ENCODE measurements at places on chromosomes 6 and 20.
A peak's percentile ranks its signal among the peaks of the same experiment; 100 is the strongest.

- DNase-seq, result peak; percentile 1
These were observed 635 bp downstream of the SLC35B3 start for GRCh38 chr6:8434727-8435092.

GRCh38 chr6:158666628-158667359 is 16.9 kb downstream of the SYTL3 start:
- peak; percentile 97 for DNase-seq

GRCh38 chr20:44973053-44973452 is 6.7 kb downstream of the STK4 start:
- DNase-seq, result peak; percentile 42

- no peak for DNase-seq
These were observed 22.4 kb upstream of the CST1 start for GRCh38 chr20:23773127-23773526.

DNA sequence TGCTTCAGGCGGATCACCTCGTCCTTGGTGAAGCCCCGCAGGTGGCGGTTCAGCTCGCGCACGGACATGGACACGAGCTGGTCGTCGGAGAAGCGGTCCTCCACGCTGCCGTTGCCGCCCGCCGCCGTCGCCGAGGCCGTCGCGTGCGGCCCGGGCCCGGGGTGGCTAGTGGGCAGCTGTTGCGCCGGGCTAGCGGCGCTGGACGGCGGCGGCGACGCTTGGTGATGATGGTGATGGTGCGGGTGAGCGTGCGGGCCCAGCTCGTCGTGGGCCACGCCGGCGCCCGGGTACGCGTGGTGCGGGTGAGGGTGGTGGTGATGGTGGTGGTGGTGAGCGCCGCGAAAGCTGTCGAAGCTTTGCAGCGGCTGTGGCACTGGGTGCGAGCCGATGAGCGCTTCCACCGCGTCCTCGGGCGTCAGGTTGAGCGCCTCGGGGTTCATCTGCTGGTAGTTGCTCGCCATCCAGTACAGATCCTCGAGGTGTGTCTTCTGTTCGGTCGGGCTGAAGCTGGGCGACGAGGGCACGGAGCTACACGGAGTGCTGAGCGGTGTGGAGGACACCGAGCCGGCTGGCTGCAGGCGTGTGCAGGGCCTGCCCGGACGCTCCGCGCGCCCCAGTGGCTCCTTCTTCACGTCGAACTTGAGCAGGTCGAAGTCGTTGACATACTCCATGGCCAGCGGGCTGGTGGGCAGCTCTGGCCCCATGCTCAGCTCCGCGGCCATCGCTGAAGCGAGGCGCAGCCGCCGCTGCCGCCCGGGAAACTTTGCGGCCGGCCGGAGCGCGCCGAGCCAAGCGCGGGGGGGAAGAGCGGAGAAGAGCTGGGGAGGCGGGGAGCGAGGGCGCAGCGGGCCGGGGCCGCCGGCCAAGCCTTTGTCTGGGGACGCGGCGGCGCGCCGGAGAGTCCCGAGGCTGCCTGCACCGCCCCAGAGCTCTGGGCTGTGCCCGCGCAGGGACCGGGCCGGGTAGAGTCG is 622 bp downstream of the MAFB start:
- DNase-seq, result no peak

GRCh38 chr20:48807586-48808381 is 20.0 kb downstream of the PREX1 start:
- DNase-seq, result no peak

DNA sequence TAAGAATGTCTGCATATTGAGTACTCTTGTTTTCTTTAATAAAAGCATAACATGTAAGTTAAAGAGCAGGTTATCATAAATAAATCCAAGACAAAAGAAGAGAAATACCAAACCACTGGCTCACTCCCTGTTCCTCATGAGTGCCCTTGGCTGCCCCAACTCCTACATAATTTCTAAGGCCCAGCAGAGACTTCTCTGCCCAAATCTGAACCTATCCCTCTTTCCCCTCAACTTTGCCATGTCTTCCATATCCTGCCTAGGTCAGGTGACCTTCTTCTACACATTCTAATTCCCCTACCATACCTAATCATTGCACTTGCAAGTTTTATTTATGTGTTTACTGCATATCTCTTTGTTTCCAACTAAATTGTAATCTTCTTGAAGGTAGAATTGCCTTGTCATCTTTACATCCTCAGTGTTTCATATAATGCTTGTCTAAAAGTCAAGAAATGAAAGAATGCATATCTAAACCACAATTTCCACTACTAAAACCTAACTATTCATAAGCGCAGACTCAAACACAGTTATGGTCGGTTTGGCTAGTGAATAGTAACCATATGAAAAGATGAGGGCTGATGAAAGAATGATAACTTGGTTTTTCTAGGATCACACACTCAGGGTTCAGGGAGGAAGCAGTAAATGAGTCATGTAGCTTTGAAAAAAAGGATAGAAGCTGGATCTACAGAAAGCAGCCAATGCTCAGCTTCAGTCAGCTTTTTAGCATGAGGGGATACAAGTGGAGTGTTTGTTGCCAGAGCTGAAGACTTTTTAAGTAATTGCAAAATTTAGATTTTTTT is 53.3 kb upstream of the EYA4 start:
- peak; percentile 36 for DNase-seq

GRCh38 chr20:7696311-7696710 is 243.9 kb downstream of the HAO1 start:
- DNase-seq, result peak; percentile 17

DNA sequence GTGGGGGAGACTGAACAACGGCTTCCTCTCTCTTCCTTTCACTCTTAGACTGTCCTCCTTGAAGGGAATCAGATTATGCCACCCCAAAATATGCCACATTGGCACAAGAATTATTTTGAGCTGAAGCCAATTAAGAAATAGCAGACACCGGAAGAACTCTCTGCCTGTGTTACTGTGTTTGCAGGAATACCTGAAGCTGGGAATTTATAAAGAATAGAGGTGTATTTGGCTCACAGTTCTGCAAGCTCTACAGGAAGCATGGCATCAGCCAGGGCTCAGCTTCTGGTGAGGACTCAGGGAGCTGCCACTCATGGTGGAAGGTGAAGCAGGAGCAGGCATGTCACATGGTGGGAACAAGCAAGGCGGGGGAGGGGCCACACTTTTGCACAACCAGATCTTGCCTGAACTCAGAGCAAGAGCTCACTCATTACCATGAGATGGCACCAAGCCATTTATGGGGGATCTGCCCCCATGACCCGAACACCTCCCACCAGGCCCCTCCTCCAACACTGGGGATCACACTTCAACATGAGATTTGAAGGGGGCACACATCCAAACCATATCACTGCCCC is 46.0 kb downstream of the PCNA start:
- no peak for DNase-seq

DNA sequence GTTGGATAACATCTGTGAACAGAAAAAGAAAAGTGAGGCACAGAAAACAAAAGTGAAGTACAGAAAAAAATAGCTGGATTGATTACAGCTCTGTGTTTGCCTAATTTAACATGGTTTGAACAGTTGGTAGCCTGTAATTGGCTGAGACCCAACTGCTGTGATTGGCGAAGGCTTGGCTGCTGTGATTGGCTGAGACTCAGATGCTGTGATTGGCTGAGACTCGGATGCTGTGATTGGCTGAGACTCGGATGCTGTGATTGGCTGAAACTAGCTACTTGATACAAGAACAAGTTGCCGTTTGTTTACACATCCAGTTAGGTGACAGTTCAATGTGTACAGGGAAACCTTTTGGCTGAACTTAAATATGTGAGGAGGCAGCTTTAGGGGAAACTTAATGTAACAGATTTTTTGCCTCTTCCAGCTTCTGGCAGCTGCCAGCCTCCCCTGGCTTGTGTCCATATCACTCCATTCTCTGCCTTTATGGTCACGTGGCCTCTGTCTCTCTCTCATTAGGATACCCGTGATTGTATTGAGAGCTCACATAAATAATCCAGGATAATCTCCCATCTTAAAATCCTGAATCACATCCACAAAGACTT is 223.4 kb upstream of the FOXA2 start:
- DNase-seq, result no peak

- no peak for DNase-seq
These were observed 47.2 kb downstream of the FILIP1 start for GRCh38 chr6:75446241-75446880.
